ENCODE measurements at places on chromosomes 4 and X.

GRCh38 chr4:102387552-102388150 is 42.4 kb upstream of the SLC39A8 start:
- no peak for DNase-seq

DNA sequence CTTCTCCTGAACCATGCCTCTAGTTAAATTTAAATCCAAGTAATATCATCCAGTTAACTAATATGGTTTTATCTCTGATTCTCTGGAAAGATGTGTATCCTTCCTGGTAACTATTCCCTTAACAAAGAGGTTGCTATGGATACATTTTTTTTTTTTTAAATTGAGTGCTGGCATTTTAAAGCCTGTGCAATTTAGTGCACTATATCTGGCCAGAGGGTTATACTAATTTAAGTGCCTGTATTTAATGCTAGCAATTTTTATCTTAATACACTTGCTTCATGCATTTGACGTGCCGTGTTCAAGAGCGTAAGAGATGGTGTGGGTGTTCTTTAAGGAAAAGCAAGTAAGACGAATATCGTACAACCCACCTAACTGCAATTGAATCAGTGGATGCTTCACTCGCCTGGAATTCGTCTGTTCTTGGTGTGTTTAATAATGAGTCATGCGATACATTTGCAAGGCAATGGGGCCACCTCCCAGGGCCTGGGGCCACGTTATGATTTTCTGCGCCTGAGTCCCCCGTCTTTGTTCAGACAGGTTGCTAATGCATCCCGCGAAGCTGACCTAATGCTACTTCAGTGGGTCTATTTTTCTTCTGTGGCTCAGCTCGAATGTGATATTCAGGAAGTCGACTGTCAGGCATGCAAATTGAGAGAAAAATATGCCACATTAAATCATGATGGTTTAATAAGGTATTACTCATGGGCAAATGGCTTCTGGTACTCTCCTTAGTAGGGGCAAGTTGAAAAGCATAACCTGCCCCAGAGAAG is 14.2 kb upstream of the MID1 start:
- peak; percentile 95 for DNase-seq

- DNase-seq: no peak
Measured at GRCh38 chrX:143615851-143616250, 20.1 kb downstream of the SLITRK4 start.

- no peak for DNase-seq
Measured at GRCh38 chrX:118751950-118752783, 24.8 kb downstream of the IL13RA1 start.

GRCh38 chr4:118325431-118325830 is 27.4 kb downstream of the PRSS12 start:
- no peak for DNase-seq

DNA sequence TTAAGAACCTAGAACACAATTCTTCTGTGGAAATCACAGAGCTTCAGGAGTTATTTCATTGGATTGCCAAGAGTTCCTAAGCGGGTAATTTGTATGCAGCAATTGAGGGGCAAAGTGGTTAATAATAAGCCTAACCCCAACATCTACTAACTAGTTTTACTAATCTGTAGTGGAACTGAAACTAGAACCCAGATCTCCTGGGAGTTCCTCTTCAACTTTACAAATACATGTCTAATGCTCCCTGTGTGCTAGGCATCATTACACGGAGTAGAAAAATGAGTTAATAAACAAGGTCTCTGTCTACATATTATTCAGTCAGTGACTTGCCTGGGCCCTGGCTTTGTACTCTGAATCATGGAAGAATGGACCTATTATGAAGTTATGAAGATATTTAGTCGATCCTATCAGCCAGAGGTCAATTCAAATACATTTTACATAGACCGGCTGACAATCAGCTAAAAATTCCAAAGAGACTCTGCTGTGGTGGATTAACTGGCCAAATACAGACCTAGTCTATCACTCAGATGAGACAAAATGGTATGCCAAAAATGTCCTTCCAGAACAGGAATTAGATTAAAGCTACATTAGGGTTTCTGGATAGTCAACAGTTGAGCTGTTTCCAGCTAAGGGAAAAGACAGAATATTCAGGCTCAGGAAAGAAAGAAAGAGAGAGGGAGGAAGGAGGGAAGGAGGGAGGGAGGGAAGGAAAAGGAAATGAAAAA is 326.0 kb downstream of the FBXW7 start:
- DNase-seq: no peak

DNA sequence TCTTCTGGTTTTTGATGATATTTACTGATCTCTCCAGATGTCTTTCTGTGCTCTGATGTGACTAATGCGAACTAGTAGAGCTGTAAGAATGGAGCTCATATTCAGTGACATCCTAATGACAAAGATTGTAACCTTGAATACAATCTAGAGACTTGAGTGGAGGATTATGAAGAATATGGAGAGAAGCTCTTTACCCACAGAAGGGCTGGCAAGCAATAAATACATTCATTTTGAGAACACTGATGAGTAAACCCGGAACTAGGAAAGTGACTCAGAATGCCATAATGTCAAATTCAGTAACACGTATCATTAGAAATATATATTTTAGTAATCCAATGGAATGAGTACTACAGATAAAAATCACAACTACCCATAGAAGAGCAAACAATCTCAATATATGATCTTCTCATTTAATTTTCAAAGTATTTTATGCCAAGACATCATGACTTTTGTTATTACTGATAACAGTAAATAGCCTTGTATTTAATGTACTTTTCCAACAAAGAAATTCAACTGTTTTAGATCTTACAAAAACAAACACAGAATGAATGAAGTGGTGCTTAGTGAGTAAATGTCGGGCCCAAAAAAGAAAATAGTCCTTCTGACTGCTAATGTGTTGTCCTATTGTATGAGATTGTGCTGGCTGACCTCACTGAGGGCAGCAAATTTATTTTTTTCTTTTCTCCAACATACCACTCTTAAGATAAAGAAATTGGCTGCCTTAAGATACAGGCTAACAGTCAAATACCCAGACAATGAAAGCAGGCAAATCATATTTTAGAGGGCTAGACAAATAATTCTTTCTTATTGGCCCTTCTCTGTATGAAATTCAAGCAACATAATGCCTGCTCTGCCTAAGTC is 49.2 kb upstream of the HDAC8 start:
- no peak for DNase-seq

GRCh38 chr4:139300431-139301112 is 733 bp upstream of the NAA15 start:
- DNase-seq: no peak

GRCh38 chr4:4758681-4759080 is 100.8 kb upstream of the MSX1 start:
- no peak for DNase-seq

GRCh38 chrX:133570549-133570948 is 155.3 kb upstream of the GPC4 start:
- DNase-seq: no peak

DNA sequence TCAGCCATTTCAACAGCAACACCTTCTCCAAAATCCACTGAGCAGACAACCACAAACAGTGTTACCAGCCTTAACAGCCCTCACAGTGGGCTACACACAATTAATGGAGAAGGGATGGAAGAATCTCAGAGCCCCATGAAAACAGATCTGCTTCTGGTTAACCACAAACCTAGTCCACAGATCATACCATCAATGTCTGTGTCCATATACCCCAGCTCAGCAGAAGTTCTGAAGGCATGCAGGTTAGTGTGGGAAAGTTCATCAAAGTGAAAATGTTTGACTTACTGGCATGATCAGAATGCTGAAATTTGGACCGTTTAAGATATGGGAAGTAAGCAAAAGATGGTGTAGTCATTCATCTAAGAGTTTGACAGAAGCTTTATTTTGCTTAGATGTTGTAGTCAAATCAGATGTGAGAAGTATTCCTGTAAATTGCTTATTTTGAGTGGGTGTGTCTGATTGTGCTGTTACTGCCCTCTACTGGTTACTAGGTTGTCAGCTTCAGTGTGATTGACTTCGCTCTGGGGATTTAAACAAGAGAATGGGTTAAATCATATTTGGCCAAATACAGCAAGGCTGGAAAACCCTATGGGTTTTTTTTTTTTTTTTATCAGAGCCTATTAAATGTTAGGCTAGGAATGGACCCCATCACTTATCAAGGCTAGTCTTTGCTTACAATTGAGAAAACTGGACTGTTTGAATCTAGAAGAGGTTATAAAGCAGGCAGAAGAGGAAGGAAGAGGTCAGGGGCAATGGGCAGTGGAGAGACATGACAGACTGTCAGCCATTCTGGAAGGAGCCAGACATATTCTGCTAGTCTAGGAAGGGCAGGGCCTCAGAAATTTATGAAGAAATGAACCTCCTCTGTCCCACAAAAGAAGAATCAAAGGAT is 130.3 kb downstream of the DIPK2B start:
- DNase-seq: no peak

- DNase-seq: peak; percentile 73
Measured at GRCh38 chr4:6674500-6675149, 19.1 kb upstream of the S100P start.

DNA sequence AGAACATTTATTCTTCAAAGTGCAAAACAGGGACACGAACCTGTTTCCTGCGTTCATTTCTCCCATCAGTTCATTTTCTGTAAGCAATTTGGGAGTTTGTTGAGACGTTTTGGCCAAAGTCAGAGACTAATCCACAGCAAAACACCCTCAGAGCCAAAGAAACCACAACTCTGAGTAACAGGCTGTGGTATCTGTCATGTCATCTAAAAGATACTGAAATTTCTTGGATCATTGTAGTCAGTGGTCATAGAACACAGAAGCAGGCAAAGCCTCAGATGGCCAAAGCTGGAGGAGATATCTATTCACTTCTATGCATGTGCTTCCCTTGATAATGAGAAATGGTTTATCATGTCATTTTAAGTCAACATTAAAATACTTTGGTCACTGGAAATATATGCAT is 485.6 kb upstream of the GALNT7 start:
- DNase-seq: no peak

DNA sequence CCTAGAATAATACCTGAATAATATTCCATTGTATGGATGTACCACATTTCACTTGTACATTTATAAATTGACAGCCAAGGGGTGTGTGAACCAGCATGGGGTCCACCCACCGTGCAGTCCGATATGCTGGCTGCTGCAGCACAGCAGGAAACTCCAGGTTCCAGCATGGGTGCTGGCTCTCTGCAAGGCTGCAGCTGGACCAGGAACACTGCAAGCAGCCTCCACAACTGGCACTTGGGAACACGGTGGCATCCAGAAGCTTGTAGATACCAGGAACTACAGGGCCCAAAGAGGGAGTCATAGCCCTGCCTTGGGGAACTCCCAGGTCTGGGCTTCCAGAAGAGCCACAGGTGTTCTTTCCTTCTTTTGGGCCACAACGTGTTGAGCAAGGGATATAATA is 91.2 kb downstream of the NXF2 start:
- no peak for DNase-seq

GRCh38 chr4:138053641-138054301 is 188.4 kb downstream of the SLC7A11 start:
- DNase-seq: peak; percentile 74

DNA sequence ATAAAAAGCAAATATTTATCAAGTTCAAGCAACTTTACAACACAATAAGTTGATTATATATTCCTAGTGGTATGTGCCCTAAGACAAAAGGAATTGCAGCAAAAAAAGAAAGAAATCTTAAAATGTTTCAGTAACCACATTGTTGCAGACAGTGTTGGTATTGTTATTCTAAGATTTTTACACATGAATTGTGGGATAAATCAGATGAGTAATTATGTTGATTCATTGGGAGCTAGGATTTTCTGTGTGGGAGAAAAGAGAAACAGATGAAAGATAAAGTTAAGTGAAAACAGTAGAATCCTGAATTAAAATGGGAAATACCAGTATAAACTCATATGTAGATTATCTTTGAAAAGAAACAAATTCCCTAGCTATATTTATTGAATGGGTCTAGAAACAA is 362.4 kb downstream of the PPP3CA start:
- no peak for DNase-seq

DNA sequence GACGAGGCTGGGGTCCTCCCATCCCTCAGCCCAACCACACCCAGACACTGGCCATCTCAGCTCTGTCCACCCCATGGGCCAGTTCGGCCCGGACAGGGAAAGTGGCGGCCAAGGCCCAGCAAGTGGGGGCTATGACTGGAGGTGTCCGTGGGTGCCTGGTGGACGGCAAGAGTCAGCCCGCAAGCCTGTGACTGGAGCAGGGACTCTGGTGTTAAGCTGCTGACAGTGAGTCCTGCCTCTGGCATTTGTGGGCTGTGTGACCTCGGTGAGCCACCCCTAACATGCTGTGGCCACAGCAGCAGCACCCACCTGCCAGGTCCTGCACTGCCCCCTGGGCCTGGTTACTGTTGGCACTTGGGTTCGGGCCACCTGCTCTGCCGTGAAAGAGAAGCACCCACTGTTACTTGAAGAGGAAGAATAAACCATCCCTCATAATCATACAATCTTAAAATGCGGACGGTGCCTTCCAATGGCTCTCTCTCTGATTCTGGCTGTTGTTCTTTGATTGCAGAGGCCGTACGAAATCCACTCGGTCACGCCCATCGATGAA is 252.0 kb downstream of the EVC2 start:
- DNase-seq: no peak

DNA sequence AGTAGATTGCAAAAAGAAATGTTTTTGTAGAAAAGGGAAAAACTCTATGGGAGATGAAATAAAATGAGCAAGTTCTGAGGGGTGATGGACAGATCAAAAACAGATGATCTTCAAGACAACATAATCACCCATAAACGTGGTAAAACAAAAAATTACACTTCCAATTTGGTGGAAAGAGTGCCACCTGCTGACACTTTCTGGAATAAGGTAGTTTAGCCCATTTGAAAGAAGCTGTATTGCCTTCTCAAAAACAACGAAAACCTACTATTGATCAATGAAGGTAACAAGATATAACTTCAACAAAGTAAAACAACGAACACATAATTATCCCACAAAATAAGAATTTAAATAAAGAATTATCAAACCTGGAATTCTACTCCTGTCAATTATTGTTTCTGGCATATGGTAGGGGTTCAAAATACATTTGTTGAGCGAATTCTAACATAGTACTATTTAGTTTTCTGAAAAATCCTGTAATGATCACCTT is 2.5 kb downstream of the COQ2 start:
- DNase-seq: peak; percentile 50

- DNase-seq: no peak
Measured at GRCh38 chr4:77204621-77205020, 47.6 kb downstream of the CCNG2 start.

GRCh38 chr4:120994521-120994920 is 72.0 kb upstream of the PRDM5 start:
- DNase-seq: no peak

- DNase-seq: no peak
Measured at GRCh38 chrX:154809939-154810665, 4.8 kb upstream of the MPP1 start.

- no peak for DNase-seq
Measured at GRCh38 chrX:154727418-154727817, 23.5 kb downstream of the GAB3 start.

GRCh38 chrX:12366440-12366839 is 228.2 kb downstream of the FRMPD4 start:
- no peak for DNase-seq
